ENCODE measurements at places on chromosomes 7 and 10. TPM values are rescaled to one million over a fixed set of nuclear protein-coding genes. Genes with fewer than 3 reads are reported as not detected.
A peak's percentile ranks its signal among the peaks of the same experiment; 100 is the strongest.

DNA sequence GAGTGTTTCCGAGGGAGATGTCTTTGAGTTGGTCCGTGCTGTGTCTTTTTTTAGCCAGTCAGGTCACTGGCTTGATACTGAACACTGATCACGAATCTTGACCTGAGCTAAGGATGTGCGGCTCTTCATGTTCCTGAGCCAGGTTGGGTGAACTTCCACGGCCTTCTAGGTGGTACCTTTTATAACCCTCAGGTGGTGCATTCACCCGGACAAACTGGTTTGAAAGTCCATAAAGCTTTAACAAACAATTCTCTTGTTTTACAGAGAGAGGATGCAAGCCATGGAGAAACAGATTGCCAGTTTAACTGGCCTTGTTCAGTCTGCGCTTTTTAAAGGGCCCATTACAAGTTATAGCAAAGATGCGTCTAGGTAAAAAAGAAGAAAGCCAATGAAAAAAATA is 229.5 kb downstream of the ARHGAP21 start:
- no peak for DNase-seq

DNA sequence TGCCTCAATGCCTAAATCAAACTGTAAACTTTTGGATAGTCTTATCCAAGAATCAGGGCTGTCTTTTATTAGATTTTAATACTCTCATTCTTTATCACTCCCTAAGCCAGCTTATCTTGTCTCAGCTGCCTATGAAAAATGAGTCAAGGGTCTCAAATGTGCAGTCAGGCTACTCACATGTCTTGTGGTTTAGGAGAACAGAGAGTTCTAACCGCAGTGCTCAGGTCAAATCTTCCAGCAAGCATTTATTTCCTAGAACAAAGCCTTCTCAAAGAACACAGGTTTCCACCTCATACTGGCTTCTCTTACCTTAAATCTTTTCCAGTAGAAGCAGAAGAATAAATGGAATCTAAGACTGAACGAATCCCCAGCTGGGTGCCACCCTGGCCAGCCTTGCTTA is 23.5 kb downstream of the HTR5A start:
- DNase-seq: no peak

DNA sequence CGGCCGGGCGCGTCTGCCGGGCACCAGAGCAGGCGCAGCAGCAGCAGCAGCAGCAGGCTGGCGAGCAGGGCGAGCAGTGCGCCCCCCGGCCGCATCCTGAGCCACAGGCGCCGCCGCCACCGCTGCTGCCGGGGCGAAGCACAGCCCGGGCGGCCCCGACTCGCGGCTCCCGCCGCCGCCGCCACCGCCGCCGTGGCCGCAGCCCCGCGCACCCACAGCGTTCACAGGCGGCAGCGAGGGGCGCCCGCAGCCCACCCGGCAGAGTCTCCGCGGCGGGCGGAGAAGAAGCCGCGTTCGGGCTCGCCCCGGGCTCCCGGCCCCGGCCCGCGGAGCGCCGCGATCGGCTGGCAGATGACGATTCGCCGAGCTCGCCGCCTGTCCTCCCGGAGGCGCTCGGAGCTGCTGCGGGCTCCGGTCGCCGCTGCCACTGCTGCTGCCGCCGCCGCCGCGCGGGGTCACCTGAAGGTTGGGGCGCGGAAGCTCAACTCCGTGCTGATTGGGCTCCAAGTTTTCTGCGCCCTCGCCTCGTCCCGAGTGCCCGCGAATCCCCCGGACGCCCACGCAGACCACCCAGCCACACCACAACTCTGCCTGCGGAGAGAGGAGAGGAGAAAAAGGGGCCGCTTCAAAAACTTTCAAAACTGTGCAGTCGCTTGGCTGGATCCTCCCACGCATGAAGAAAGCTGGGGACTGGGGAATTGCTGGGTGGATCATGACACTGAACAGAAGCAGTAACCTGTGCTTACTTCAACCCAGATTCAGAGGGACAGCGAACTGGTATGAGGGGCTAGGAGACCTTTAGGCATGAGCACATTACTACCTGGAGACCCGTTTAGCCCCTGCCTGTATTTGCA is at the start of gene ST8SIA6:
ST8SIA6 (minus strand) TSS at position 435 of the 854 bp plus-strand sequence; CDS start at position 95, 340 bp downstream.
- peak; percentile 65 for DNase-seq

- DNase-seq: no peak
Measured at GRCh38 chr7:146645383-146645976, 528.9 kb downstream of the CNTNAP2 start.

DNA sequence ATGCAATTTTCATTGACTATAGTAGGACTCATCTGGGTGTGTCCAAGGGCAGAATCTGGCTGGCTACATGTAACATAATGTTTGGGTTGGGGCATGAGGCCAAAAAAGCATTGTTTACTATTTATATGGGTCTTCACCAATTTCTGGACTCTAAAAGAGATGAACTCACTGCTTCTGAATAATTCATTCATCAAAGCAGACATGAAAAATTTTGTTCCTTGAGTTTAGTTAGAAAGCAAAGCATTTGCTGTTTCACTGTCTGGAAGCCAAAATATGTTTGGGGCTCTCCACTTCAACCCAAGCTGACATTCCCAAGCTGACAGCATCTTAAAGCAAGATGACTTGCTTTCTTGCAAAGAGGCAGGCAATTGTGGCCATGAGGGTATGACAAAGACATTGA is 670.6 kb downstream of the SUGCT start:
- DNase-seq: no peak

- DNase-seq: no peak
Measured at GRCh38 chr10:33520223-33520622, 185.8 kb upstream of the NRP1 start.

- DNase-seq: no peak
Measured at GRCh38 chr10:29790207-29790606, 155.4 kb upstream of the SVIL start.

GRCh38 chr10:129891806-129892205 is 72.3 kb downstream of the EBF3 start:
- DNase-seq: no peak

- no peak for DNase-seq
Measured at GRCh38 chr7:81416659-81417058, 353.2 kb downstream of the HGF start.

DNA sequence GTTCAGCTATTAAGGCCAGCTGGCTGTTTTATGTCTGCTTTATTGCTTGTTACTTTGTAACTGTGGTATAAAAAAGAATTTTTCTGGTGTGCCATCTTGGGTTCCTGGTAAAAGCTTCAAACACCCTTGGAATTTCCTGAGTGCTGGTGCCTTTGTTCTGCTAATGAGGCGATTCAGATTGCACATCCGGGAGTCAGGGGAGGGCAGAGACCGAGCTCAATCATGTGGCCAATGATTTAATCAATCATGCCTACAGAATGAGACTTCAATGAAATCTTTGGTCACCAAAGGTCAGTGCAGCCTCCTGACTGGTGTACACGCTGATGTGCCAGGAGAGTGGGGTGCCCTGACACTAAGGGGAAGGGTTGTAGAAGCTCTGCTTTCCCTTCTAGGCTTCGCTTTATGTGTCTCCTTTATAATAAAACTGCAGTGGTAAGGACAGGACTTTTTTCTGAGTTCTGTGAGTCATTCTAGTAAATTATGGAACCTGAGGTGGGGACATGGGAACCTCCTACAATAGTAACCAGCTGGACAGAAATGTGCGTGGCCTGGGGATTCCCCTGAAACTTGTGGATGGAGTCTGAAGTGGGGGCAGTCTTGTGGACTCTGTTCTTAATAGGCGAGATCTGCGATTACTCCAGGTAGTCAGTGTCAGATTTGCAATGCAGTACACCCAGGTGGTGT is 69.4 kb upstream of the OGDHL start:
- peak; percentile 38 for DNase-seq

DNA sequence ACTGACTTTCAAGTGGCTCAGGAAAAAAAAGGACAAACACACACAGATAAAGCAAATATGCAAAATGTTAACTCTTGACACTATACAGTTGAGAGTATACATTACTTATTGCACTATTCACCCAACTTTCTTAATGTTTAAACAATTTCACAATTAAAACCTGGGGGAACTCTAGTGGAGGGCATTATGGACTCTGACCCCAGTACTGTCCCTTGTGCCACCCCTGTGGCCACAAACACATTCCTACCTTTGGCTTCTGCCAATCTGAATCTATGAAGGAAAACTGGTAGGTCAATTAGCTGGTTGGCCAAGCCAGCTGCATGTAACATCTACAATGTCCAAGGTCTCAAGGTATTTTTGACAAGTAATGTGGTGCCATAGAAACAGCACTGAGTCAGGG is 7.5 kb upstream of the FGFR2 start:
- DNase-seq: no peak

DNA sequence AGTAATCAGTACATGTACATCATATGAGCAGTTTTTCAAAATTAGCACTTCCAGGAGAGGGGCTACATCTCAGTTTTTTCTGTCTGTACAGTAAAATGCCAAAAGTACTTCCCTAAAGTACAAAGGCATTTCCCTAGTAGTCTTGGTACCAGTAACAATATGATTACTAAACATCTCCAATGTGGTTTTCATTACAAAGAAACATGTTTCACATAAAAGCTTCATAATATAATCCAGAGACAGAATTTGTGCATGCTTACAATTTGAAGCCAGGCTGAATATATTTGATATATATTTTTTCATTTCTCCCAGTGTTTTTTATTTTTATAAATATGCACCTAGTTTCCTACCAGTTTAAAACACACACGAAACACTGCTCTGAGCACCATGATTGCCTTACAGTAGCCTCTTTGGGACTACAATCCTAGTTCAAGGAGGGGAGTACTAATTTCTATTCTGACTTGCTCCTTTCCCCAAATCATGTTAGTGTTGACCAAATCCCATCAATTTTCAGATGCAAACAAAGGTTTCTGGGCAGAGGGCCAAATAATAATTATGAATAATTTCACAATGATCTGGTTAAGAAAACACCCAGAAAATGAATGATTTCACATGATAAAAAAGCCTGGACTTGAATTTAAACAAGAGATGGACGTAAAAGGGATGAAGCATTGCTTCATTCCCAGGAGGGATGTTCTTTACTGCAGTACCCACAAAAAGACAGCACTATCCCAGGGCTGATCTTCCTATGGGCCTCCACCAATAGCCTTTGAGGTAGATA is 201.3 kb downstream of the SLC25A13 start:
- no peak for DNase-seq

GRCh38 chr7:252216-252965 is 37.6 kb upstream of the FOXL3 start:
- DNase-seq: no peak

- DNase-seq: no peak
Measured at GRCh38 chr7:106099539-106099938, 12.6 kb downstream of the SYPL1 start.

GRCh38 chr10:52775132-52775647 is 2.6 kb upstream of the MBL2 start:
- DNase-seq: no peak

- no peak for DNase-seq
Measured at GRCh38 chr10:75487087-75487754, 55.8 kb downstream of the LRMDA start.

- no peak for DNase-seq
Measured at GRCh38 chr10:5595994-5596471, 70.4 kb downstream of the ASB13 start.

- DNase-seq: no peak
Measured at GRCh38 chr7:74334030-74334429, 44.8 kb downstream of the CLIP2 start.

- no peak for DNase-seq
Measured at GRCh38 chr10:132363376-132363775, 31.4 kb downstream of the LRRC27 start.

GRCh38 chr10:61971003-61971325 is 69.5 kb downstream of the ARID5B start:
- no peak for DNase-seq

DNA sequence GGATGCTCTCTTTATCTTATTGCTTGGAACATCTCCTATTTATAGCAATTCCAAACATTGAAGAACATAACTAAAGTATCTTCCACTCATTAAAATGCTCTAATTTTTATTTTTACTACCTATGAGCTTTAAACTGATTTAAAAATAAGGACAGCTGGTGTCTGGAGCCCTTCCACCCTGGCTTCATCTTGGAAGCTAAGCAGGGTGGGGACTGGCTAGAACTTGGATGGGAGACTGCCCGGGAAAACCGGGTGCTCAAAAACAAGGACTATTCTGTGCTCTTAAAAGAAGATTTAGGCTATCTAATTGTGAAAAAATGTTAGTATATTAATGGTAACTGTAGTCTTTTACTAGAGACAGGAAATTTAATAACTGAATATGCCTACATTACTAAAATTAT is 69.2 kb downstream of the ARMC3 start:
- no peak for DNase-seq

GRCh38 chr10:105075031-105075430 is 433.9 kb downstream of the SORCS3 start:
- no peak for DNase-seq

DNA sequence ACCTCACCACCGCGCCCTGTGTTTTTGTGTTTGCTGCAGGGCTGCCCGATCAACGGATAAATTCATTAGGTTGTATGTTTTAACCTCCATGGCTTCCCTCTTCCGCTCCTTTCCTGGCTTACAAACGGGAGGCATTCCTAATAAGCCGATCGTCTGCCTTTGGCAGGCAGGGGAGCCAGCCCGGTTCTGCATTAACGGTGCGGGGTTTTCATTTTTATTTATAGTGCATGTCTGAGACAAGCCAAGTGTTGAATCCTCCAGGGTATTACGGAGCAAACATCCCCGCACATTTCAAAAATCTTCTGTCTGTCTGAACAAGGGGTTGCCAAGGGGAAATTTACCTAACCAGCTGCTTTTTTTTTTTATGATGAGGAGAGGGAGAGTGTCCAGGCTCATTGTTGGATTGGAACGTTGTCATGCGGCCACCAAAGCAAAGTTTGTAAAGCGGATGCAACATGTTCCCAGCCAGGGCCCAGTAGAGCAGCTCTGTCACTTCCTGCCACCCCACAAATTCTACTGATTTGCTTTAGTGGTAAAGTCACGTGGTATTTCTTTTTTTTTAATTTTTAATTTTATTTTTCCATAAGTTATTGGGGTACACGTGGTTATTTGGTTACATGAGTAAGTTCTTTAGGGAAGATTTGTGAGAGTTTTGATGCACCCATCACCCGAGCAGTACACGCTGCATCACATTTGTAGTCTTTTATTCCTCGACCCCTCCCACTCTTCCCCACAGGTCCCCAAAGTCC is 92.3 kb upstream of the BAIAP2L1 start:
- no peak for DNase-seq

GRCh38 chr7:37284805-37285231 is 163.8 kb downstream of the ELMO1 start:
- DNase-seq: peak; percentile 73

DNA sequence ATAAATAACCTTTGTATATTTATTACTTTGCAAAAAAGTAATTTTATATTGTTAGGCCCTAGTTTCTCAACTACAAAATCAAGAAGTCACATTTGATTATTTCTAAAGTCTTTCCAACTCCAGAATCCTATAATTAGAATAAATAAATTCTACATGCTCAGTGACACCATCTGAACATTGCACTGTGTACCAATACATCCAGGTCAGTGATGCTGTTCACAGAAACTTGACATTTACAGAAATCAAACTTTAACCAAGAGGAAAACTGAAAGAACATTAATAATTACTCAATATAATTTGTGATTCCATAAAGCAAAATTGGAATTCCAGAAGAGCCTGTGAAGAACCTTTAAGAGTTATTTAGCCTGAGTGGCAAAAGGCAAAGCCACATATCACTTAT is 104.0 kb upstream of the FAM133B start:
- no peak for DNase-seq

The TEX36 gene
- not detected for total RNA-seq

The SLC16A9 gene
- total RNA-seq: 1.2 TPM

The COPG2 gene
- 36.8 TPM for total RNA-seq

The TSPAN12 gene
- 6.0 TPM for total RNA-seq

The TRPV6 gene
- 0.27 TPM for total RNA-seq

The XRCC2 gene
- total RNA-seq: 3.0 TPM

The CYP17A1 gene
- total RNA-seq: not detected

The SLF2 gene
- 35.9 TPM for total RNA-seq

The PLXDC2 gene
- 3.9 TPM for total RNA-seq

The ZNF467 gene
- 1.4 TPM for total RNA-seq

The TMEM225B gene
- 0.66 TPM for total RNA-seq

The VIPR2 gene
- total RNA-seq: not detected

The ZNF679 gene
- total RNA-seq: not detected

All from glutamatergic neuron (in vitro differentiated cells).